HT1080 (cell line): ENCODE measurements at places on chromosomes 5 and 9. TPM values are rescaled to one million over a fixed set of nuclear protein-coding genes. Genes with fewer than 3 reads are reported as not detected.

- peak; percentile 5 for DNase-seq
These were observed 699.0 kb upstream of the ARRDC3 start for GRCh38 chr5:92081958-92082712.

GRCh38 chr9:27755846-27756245, 182.6 kb upstream of the C9orf72 start:
- no peak for DNase-seq

GRCh38 chr9:121399883-121400607, 30.0 kb upstream of the STOM start:
- DNase-seq: peak; percentile 70

DNA sequence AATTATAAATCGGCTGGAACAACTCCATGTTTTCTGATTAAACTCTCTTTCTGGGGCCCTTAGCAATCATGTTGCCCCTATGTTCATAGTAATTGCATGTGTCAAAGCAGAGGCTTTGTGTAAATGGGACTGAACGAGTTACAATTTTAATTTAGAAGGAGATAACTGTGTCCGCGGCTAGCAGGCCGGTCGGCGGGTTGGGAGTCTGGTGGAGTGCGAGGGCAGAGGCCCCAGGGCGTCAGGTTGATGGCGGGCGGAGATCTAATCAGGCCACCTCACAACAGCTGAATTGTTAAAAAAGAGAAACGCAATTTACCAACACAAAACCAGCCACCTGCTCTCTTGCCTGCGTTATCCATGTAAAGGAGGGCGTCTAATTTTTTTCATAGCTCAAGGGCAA, 134.9 kb upstream of the LPCAT1 start:
- no peak for DNase-seq

- no peak for DNase-seq
These were observed 32.5 kb downstream of the JAKMIP2 start for GRCh38 chr5:147750065-147750464.

DNA sequence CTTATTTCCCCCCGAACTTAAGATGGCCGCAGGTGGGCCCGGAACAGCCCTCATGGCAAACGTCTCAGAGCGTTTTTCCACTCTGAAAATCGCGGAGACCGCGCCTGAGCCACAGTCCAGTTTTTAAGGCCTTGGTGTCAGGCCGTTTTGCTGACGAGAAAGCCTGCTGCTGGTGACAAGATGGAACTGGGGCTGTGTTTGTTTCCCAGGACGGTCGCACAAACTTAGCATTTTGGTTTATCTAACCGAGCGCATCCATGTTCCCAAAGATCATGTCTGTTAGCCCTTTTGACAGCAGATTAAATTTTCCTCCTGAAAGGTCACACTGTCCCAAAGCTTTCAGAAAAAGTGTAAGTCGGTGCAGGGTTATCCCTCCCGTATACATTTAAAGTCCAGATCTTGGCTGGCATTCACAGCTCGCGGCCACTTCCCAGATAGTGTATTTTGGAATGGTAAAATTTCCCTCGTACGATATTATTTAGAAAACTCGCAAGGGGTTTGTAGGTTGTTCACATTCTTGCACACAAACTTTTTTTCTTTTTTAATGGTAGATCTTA, 812 bp downstream of the SREK1 start:
- DNase-seq: no peak

- DNase-seq: peak; percentile 30
These were observed 148.1 kb upstream of the MPDZ start for GRCh38 chr9:13427587-13427986.

GRCh38 chr5:90601468-90601867, 42.9 kb downstream of the ADGRV1 start:
- DNase-seq: no peak

- no peak for DNase-seq
These were observed 40.1 kb downstream of the PHAX start for GRCh38 chr5:126640866-126641265.

DNA sequence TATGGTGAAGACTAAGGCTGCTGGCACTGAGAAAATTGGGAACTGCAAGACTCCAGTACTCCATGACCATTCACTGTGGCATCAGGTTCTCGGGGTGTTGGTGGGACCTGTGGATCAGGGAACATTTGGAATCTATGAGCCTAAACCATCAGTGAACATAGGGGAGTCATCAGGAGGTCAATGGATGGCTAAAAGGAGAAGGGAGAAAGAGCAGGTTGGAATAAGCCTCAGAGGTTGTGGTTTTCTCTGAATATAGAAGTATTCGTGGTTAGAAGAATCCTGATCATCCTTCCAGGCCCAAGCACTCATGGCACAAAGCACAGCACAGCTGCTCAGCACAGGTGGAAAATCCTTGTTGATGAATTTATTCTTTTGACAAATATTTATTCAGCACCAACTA, 156.6 kb downstream of the SEMA6A start:
- DNase-seq: no peak

DNA sequence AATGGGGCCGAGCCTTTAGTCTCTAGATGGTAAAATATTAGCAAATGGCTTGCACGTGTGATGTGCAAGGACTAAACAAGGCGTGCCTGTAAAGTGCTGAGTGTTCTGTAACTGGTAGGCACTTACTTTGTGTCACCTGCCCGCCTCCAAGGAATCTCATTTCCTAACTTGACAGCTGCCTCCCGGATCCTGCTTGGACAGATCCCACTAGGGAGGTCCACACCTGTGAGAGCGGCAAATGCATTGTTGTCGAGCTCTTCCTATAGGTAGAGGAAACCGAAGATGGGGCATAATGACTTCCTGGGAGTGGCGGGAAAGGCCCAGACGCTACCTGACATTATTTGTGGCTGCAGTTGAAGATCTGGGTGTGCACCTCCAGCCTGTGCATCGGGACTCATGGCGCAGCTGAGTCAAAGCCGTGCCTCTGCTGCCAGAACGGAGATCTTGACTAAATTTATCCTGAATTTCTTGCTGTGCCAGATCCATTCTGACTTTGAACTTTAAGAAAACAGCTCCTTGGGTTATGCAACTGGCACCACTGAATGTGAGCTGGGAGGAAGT, 79.8 kb downstream of the TENT4A start:
- DNase-seq: no peak

GRCh38 chr9:100591139-100591538, 13.3 kb downstream of the CAVIN4 start:
- DNase-seq: no peak

- no peak for DNase-seq
These were observed 49.7 kb downstream of the ACTBL2 start for GRCh38 chr5:57432876-57433275.

DNA sequence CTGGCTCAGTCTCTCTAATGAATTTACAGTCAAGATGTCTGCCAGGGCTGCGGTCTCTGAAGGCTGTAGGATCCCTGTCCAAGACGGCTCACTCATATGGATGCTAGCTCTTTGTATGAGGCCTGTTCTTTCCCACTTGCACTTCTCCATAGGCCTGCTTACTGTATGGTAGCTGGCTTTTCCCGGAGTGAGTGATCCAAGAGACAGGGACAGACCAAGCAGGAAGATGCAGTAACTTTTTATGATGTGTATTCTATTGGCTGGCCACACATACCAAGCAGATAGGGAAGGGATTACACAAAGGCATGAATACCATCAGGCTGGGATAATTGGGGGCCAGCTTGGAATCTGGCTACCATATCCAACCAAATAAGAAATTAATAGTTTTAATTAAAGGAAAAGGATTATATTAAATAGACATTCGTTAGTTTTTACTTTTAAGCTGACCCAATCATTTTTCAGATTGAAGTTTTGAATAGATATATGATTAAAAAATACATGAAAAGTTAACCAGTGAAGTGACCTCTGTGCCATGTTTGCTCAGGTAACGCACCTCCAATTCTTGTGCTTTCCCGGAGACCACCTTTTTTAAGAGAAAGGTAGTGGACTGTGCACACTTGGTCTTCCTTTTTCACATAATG, 20.6 kb downstream of the NSD1 start:
- DNase-seq: no peak

DNA sequence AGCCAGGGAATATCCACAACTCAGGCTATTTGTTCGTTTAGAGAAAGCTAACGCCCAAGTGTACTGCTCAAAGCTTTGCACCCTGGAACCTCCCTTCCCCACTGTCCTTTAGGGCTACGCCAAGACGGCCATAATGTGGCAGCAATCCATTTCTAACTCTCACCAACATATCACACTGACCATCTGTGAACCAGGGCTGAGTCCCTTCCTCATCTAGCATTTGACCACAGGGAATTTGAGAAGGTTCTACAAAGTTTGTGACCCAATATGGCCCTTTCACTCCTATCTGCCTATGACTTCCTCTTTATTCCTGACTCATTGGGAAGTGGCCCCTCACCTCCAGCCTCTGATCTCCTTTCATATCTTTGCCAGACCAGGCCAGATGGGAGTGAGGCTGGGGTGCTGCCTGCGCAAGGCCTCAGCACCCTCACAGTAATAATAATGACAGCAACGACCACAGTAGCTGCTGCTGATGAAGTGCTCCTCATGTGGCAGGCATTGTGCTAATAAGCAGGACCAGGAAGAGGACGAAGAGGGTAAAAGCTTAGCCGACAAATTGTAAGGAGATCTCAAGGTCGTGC, 9.3 kb upstream of the ARAP3 start:
- DNase-seq: no peak

- DNase-seq: peak; percentile 98
These were observed 16.0 kb upstream of the PHF19 start for GRCh38 chr9:120892748-120893610.

GRCh38 chr9:105242062-105242461, 2.4 kb upstream of the SLC44A1 start:
- no peak for DNase-seq

DNA sequence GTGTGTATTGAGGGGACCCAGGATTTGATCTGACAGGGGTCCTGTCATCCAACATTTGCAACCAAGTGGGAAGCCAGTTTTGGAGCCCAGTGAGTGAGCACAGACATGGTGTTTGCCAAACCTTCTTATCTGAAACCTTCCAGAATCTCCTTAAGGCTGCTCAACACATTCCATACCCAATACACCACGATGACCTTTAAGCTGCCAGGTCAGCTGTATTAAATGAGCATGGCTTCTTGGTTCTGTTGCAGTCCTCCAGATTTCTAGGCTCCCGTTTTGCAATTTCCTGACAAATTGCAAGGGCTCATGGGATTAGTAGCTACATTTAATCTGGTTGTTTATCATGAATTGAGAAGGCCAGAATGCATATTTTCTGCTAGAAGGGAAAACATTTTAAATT, 124.2 kb upstream of the ATP10B start:
- DNase-seq: no peak

FOXD1 gene
- 146 and 192 TPM in 2 replicates for total RNA-seq

ADAMTS13 gene
- total RNA-seq: 0.07 and 0.19 TPM in 2 replicates

PDCD1LG2 gene
- 4.0 and 4.5 TPM in 2 replicates for total RNA-seq

TMC1 gene
- not detected in 2 replicates for total RNA-seq

BTNL8 gene
- total RNA-seq: 0.18 TPM in 1 of 2 replicates, not detected in the other

PCDH12 gene
- total RNA-seq: 0.14 and 0.17 TPM in 2 replicates

ANGPTL2 gene
- total RNA-seq: 5.0 and 5.2 TPM in 2 replicates

IL4 gene
- total RNA-seq: not detected in 2 replicates

MROH2B gene
- 0.08 TPM in 1 of 2 replicates, not detected in the other for total RNA-seq

PCDHGB6 gene
- 0.10 and 0.20 TPM in 2 replicates for total RNA-seq

CMYA5 gene
- 0.06 and 0.17 TPM in 2 replicates for total RNA-seq

CDC20B gene
- not detected in 2 replicates for total RNA-seq

IRX2 gene
- total RNA-seq: 10.8 and 11.4 TPM in 2 replicates

SPAAR gene
- total RNA-seq: 0.05 and 0.23 TPM in 2 replicates

PTPRD gene
- total RNA-seq: 9.1 and 9.6 TPM in 2 replicates

CTNND2 gene
- 0.18 TPM in 1 of 2 replicates, not detected in the other for total RNA-seq
